Esophagus (tissue), 2 donors: ENCODE measurements at places on chromosomes 12 and 14. TPM values are rescaled to one million over a fixed set of nuclear protein-coding genes. Genes with fewer than 3 reads are reported as not detected.

The ATF7IP gene
- 8.0 TPM for polyA plus RNA-seq

The TDRD9 gene
- 0.39 TPM for polyA plus RNA-seq

The PTCSC3 gene
- polyA plus RNA-seq, result not detected

The KRT74 gene
- 0.24 TPM for polyA plus RNA-seq

The CLECL1 gene
- polyA plus RNA-seq, result not detected

The KLRB1 gene
- 0.73 TPM for polyA plus RNA-seq

The PLD4 gene
- 0.65 TPM for polyA plus RNA-seq

The TPH2 gene
- polyA plus RNA-seq, result not detected

The LBHD2 gene
- not detected for polyA plus RNA-seq

The OASL gene
- 0.90 TPM for polyA plus RNA-seq

The LRCOL1 gene
- not detected for polyA plus RNA-seq

The KCNK13 gene
- 0.06 TPM for polyA plus RNA-seq

The COX8C gene
- polyA plus RNA-seq, result not detected

The CRIP1 gene
- 99.3 TPM for polyA plus RNA-seq

The SLC17A8 gene
- not detected for polyA plus RNA-seq

The CCDC197 gene
- polyA plus RNA-seq, result not detected

The RERG gene
- 2.3 TPM for polyA plus RNA-seq

The AQP6 gene
- 0.02 TPM for polyA plus RNA-seq

The SERPINA1 gene
- polyA plus RNA-seq, result 1.5 TPM

The NAV3 gene
- 0.41 TPM for polyA plus RNA-seq

The GPR132 gene
- 0.42 TPM for polyA plus RNA-seq

The PTPN11 gene
- polyA plus RNA-seq, result 17.7 TPM

The JAG2 gene
- polyA plus RNA-seq, result 32.4 TPM

The OAS1 gene
- polyA plus RNA-seq, result 58.6 TPM

The FZD10 gene
- 7.2 TPM for polyA plus RNA-seq
